Omental fat pad (tissue), 4 donors: ENCODE measurements at places on chromosomes 3 and 15. TPM values are rescaled to one million over a fixed set of nuclear protein-coding genes. Genes with fewer than 3 reads are reported as not detected.

DNA sequence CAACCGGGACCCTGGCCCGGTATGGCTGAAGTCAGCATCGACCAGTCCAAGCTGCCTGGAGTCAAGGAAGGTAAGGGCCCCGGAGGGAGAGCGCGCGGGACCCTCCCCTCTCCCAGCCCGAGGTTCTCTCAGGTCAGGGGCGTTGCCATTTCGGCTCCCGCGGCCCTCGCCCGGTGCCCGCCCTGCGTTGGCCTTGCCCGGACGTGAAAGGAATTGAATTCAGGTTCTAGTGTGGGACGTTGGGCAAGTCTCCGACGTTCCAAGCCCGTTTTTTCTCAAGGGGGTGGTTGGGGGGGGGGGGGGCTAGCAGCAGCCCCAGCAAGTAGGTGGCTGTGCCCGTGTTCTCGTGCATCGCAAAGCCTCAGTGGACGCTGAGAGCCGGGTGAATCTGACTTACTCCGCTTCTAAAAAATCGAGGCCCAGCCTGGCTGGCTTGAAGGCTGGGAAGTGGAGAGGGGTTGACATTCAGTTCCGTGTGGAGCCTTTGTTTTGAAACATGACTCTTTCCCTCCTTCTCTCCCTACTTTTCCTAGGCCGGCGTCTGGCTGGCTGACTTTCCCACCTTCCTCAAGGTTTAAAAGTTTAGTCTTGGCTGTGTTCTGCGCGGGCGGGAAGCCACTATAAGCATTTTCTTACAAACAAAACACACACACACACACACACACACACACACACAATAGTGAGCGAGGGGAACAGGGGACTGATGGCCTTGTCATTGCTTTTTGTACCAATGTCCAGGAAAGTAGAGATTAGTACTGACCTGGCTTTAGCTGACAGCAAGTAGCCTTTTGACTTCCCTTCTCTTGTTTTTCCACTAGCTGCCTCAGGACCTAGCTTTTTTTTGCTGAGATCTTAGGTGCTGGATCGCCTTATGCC is at the start of gene UTS2B:
UTS2B (minus strand) TSS at position 873 of the 876 bp plus-strand sequence. CDS start 48,337 bp downstream, outside the sequence.
- no peak for DNase-seq

DNA sequence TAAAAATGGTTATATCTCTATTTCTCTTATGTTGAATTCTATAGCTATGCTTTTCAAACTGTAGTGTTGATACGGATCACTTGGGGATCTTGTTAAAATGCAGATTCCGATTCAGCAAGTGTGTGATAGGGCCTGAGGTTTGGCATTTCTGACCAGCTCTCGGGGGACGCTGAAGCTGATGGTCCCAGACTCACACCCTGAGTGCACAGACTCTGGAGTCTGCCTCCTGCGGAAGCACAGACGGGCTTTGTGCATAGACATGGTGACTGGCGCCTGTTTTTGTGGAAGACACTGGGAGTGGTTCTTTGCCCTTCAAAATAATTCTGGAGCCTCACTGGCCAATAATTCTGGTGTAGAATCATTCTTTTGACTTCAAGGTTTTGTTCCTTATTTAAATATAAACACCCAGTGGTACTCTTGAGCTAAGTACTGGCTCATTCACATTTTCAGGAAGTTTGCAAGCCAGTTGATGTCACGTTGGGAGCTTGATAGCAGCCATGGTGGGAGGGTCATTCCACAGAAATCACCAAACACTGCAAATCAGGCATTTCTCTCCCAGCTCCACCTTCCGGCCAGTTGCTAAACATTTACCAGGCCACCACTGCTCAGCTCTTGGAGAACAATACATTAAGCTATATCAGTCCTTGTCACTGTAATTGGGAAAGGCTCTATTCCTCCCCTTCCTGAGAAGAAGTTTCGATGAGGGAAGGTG is 19.2 kb downstream of the CLDN11 start:
- DNase-seq, result no peak

DNA sequence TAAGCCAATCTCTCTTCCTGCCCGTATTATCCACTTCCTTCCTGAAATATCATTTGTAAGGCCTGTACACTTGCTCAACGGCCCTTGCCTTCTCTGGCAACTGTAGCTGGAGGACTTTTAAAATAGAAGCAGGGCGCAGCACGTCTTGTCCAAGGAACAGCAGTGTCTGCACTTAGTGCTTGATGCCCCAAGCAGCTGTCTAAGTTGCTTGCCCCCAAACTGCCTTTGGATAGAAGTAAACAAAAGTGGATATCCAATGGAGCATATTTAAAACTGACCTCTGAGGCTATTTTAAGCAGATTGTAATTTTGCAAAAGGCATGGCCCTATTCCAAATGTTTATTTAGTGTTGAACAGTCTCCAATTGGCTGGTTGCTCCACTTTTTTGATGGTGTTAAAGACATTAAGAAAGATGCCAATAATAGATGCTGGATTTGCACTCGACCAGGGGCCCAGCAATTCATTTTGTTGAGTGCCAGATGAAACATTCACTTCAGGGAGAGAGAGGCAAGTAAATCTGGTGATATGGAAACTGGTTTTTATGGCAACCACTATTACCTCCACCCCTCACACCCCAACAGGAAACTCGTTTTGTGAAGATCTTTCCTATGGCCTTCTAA is 526.8 kb upstream of the TBL1XR1 start:
- DNase-seq, result no peak

DNA sequence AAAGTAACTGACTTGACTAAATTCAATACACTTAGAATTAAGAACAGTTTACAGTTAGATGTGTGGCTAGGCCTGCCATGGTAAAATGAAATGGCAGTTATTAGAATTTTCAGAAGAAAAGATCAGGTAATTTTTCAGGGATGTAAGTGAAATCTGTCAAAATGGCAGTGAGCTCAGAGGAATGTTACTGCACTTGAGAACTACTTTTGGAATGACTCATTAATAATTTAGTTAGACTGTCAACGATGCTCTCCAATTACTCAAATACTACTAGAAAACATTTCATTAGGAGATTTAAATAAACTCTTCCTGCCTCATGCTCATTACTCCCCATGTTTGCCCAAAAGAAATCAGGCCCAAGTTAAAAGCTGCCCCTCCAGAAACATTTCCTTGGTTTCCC is 84.4 kb downstream of the RFTN1 start:
- no peak for DNase-seq

GRCh38 chr15:85956532-85957275 is 123.0 kb upstream of the AGBL1 start:
- DNase-seq, result no peak

DNA sequence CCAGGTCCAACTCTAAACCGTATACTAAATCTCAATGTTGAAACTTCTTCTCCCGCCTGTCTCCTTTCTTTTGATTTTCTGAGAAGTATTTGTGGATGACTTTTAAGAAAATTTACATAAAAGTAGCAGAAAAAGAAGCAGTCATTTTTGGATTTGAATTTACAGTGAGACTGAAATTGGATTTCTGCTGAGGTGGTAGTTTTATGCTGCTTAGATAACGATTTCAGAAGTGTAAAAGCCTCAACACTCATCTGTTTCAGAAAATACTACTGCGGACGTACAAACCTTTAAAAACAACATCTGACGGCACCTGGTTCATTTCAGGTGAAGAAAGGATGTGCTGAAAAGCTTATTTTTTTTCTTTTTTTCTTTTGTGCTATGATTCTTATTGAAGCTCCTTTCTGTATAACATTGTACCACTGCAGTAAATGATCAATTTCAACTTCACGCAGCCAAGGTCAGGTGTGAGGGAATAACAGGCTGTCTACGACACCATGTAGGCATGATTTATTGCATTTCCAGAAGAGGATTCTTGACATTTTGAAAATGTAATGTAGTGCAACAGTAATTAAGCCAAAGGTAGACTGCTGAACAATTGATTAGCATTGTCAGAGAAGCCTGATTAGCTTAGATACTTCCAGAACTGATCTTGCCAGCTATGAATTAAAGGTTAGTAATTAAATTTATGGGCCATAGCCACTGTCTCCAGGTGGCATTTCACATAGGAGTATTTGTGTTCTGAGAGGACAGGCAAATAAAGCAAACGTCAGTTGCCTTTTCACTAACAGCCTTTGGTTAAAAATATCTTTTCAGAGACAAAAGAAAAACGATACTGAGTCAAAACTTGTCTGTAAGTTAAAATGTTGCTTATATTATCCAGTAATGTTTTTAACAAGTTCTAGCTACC is 134.6 kb upstream of the KBTBD8 start:
- DNase-seq, result no peak

GRCh38 chr3:183172051-183172639 is 9.6 kb upstream of the LAMP3 start:
- no peak for DNase-seq

GRCh38 chr15:38176155-38176554 is 76.5 kb upstream of the SPRED1 start:
- no peak for DNase-seq

DNA sequence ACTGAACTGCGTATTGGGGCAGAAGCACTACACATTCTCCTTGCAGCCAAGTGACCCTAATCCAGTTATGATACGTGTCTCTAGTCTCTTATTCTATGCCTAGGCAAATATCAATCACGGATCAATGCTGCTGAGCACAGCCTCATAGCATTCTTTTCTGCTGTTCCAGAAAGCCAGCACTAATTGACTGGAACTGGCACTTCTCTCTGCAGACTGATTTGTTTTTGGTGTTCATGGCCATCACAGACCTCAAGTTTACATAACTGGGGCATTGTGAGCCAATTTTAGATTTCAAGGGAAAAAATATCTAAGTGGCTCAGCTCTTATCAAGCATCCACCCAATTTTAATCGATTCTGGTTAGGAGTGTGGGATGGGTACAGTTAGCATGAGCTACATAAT is 37.9 kb downstream of the GLDN start:
- no peak for DNase-seq

GRCh38 chr3:128605091-128606046 is 45.2 kb downstream of the RPN1 start:
- DNase-seq, result no peak

- DNase-seq, result no peak
Observed at GRCh38 chr3:128430301-128430700, 36.4 kb downstream of the DNAJB8 start.

DNA sequence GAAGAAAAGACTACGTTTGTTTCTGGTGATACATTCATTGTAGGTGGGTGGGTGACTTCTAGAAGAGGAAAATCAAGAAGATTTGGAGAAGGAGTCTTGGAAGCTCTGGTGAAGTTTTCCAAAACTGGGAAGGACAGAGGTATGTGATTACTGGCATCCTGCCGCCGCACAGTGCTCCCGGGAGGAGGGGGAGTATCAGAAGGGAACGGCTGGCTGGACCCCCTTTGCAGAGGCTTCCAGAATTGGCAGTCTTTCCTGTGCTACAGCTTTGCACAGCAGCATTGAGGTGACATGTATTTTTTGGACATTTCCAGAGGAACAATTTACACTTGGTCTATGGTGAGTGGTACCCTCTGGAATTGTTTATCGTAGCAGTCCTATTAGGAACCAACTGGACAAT is 75.7 kb upstream of the EOMES start:
- no peak for DNase-seq

GRCh38 chr15:91950631-91951329 is 97.3 kb downstream of the SLCO3A1 start:
- no peak for DNase-seq

DNA sequence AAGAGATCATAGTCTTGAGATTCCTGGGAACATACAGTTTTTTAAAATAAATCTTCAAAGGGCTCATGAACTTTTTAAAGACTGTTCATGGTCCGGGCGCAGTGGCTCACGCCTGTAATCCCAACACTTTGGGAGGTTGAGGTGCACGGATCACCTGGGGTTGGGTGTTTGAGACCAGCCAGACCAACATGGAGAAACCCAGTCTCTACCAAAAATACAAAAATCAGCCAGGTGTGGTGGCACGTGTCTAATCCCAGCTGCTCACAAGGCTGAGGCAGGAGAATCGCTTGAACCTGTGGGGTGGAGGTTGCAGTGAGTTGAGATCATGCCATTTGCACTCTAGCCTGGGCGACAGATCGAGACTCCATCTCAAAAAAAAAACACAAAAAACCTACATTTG is 41.4 kb upstream of the EIF3J start:
- no peak for DNase-seq

DNA sequence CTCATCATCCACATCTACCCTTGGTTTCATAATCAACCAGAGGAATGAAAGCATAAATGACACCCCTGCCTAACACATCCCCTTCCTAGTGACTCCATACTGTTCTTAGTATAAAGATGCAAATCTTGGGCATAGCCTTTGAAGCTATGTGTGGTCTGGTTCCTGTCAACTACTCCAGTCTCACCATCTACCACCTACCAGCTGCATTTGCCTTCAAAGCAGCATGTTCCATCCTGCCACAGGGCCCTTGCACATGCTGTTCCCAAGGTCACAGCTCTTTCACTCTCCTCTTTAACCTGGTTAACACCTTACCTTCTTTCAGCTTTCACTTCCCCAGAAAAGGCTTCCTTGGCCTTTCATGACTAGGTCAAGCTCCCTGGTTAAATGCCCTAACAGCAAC is 62.3 kb upstream of the ARHGEF3 start:
- no peak for DNase-seq

GRCh38 chr15:90174140-90174875 is 26.8 kb upstream of the SEMA4B start:
- peak; percentile 63 for DNase-seq

DNA sequence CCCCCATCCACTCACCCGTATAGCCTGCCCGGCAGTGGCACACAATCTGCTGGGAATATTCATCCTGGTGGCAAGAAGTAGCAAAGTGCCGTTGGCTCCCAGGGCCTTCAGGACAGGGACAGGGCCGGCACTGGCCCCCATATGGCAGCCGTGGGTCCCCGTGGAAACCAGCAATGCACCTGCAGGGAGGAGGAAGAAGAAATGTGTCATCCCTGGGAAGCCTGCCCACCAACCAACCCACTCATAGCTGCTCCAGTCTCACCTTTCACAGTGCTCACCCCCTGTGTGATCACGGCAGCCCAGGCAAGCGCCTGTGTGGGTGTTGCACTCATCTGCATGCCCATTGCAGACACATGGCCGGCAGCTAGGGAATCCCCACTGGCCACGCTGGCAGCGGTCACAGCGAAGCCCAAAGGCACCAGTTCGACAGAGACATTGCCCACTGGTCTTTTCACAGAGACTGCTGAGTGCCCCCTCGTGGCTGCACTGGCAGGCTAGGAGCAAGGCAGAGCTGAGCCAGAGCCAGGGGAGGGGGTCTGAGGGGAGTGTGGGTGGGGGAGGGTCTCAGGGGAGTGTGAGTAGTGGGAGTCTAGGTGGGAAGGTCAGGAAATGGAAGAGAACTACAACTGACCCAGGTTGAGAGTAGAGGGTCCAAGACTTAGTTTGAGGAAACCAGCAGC is 4.5 kb upstream of the USP19 start:
- DNase-seq, result no peak

- no peak for DNase-seq
Observed at GRCh38 chr3:124504332-124505059, 225.8 kb upstream of the UMPS start.

- DNase-seq, result no peak
Observed at GRCh38 chr15:74243431-74243830, 7.3 kb downstream of the CCDC33 start.

The FOXB1 gene
- not detected for total RNA-seq

The SERINC4 gene
- total RNA-seq, result not detected

The LPP gene
- total RNA-seq, result 113 TPM

The FSD2 gene
- total RNA-seq, result not detected

The UBE2Q2 gene
- total RNA-seq, result 45.3 TPM

The UTS2B gene
- total RNA-seq, result 0.93 TPM

The MESP2 gene
- 0.48 TPM for total RNA-seq

The SNX22 gene
- 1.2 TPM for total RNA-seq

The CSPG5 gene
- total RNA-seq, result 4.7 TPM
